ENCODE measurements at places on chromosomes 4 and X. TPM values are rescaled to one million over a fixed set of nuclear protein-coding genes. Genes with fewer than 3 reads are reported as not detected.

The VCX3A gene
- total RNA-seq = not detected

The MAB21L2 gene
- not detected for total RNA-seq

The ARHGAP6 gene
- total RNA-seq = 22.3 TPM

The TEX11 gene
- not detected for total RNA-seq

The FRG2 gene
- total RNA-seq = not detected

The TEX13D gene
- not detected for total RNA-seq

The DDX60 gene
- total RNA-seq = 38.0 TPM

The XPNPEP2 gene
- total RNA-seq = 2.7 TPM

The RGN gene
- total RNA-seq = 21.4 TPM

The ANK2 gene
- total RNA-seq = 21.3 TPM

The ADGRL3 gene
- 17.5 TPM for total RNA-seq

The CPLX1 gene
- total RNA-seq = 1.2 TPM

The TLR2 gene
- total RNA-seq = 68.5 TPM

The TMEM31 gene
- not detected for total RNA-seq

The PAGE2B gene
- total RNA-seq = not detected

The GAGE13 gene
- total RNA-seq = not detected

The CT45A7 gene
- not detected for total RNA-seq

The IL13RA2 gene
- 19.2 TPM for total RNA-seq
